ENCODE measurements at places on chromosomes 13 and 19.

DNA sequence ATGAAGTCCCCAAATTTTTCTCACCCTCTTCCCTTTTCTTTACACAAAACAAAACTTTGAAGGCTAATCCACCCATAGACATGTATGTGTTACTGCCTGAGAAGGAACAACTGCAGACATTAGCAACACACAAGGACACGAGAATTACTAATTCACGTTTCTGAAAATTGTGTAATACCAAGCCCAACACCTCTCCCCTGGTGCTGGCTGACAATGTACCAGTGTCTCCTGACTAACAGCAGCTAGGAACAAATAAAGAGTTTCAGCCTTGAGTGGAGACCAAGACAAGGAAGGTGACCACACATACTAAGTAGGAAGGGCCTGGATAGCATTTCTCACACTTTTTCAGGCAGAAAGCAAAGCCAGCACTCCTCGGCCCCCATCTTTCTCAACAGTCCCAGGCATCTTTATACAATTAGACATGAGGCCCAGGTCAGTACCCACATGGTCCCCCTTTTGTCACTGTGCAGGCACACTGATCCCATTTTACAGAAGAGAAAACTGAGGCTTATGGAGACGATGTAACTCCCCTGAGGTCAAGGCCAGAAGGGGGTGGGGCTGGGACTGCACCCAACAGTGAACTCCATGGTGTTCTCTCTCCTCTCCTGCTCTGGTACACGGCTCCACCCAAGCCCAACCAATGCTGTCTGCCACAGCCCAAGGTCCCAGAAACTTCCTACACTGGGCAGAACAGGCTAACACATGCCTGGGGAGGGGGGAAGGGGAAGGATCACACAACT lies 8.7 kb downstream of the BRD4 start:
- DNase-seq = no peak

- DNase-seq = no peak
Measured at GRCh38 chr13:46638262-46638661, 85.3 kb downstream of the LRCH1 start.

DNA sequence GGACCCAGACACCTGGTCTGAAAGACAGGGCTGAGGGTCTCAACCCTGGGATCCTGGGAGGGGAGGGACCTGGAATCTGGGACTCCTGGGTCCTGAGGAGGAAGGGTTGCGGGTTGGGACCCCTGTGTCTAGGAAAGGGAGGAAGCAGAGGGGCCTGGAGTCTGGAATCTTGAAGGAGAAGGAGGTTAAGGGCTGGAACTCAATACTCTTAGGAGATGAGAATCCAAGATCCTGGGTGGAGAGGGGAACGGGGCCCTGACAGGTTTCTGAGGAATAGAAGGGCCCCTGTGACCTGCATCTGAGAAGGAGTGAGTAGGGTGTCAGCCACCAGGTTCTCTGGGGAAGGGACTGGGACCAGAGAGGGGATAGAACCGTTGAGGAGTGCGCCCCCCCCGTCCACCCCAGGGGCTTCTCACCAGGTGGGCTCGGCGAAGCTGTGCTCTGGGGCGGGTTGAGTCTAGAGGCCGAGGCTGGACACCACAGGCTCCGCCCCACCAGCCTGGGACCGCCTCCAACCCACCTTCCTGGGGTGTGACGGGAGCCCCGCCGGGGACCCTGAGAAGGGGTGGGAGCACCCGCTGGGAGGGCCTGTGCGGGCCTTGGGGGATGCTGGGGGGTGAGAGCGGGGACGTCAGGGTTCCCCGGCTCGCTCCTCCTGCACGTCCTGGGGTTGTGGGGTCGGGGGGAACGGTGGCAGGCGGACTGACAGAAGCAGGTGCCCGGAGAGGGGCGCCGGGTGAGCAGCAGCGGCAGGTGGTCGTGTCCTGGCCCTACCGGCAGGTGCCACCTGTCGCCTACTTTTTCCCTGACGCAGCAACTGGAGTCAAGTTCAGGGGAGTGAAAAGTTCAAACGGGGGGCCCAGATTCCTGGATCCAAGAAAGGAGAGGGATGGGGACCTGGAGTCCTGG lies at the start of gene MAMSTR:
Gene MAMSTR, minus strand, starts transcription at position 463 of the 909 bp plus-strand sequence. CDS start 694 bp downstream, outside the sequence.
- no peak for DNase-seq

DNA sequence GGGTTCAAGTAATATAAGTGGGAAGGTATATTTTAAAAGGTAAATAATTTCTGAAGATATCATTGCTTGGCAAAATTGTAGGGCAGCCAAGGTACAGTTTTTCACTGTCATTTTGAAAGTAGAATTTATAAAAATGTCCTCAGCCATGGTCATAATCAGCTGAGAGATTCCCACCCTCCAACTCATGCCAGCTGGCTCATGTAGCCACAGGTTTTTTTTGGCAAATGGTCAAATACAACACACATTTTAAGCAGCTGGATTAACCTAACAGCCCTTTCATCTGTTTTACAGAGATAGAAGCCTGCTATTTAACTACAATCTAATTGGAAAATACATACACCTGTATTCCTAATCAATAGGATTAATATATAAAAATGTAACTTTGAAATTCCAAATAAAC lies 619.2 kb upstream of the SGCG start:
- no peak for DNase-seq

GRCh38 chr13:43243711-43244110 lies 220.3 kb downstream of the DNAJC15 start:
- no peak for DNase-seq

DNA sequence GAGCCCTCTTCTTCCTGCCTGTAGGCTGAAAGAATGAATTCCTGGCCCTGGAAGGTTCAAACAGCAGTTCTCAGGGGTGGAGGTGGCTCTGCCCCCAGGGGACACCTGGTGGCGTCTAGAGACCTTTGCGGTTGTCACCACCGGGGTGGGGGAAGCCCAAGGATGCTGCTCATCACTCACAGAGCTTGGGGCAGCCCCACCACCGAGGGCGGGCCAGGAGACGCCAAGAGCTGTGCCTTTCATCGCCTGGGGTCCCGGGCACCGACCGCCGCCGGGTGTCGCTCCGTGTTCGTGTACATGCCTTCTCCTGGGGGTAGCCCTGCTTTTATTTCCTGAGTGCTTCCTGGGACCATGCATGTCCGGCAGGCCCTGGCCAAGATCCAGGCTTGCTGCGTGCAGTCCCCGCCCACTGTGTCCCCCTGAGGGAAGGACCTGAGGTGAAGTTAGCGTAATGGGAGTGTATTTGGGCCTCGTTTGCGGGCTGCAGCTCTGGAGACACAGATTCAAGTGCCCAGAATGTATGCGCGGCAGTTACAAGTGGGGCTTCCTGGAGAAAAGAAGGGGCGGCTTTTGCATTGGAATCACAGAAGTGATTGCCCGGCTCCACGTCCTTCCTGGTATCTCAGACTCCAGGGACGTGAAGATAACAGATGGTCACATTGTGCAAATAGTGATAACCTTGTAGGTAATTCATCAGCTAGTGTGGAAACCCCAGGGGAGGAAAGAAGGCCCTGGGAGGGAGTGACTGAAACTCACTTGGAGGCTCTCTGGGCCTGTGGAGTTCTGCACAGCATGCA lies 7.8 kb downstream of the DOT1L start:
- DNase-seq = no peak

DNA sequence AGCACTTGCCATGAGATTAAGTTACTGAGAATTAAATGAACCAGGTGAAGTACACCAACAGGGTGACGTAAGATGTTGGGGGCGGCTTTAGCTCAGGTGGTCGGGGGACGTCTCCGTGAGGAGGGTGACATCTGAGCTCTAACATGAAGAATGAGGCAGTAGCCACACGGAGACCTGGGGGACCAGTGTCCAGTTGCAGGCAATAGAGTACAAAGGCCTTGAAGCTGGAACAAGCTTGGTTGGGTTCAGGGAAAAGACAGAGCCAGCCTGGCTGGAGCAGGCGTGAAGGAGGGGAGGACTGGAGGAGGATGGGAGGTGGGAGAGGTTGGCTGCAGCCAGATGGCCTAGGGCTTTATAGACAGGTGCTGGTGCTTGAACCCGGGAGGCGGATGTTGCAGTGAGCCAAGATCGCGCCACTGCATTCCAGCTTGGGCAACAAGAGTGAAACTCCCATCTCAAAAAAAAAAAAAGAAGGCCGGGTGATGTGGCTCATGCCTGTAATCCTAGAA lies 1.6 kb downstream of the SPINT2 start:
- DNase-seq = no peak

- no peak for DNase-seq
Measured at GRCh38 chr13:43134868-43135267, 111.5 kb downstream of the DNAJC15 start.
